ENCODE measurements at places on chromosomes 5 and 9.

GRCh38 chr9:129752900-129753729, at the start of gene PTGES:
Gene PTGES, minus strand, starts transcription at chr9:129753042. Its CDS starts 30 bp downstream, at chr9:129753012.
- DNase-seq: peak; percentile 7

DNA sequence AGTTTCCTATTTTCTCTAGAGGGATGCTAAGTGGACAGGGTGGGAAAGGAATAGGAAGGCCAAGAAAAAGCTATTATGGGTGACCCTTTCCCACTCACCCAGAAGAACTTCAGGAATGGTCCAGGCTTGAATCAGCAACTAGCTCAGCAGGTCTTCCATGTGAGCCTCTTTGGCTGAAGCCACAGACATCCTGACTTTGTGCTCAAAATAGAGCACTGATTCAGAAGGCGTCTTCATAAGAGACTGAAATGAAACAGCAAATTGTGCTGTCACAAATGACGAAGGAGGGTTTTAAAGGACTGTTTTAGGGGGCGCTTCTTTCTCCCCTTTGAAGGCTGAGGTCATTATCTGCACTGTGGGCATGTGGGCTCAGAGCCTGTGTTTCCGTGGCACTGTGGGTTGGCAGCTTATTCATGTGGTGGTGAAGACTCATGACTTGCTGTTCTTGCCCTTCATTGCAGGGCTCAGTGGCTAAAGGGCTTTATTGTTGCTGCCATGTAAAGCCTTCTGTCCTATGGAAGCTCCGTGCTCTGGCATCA, 65.8 kb upstream of the NFIL3 start:
- DNase-seq: no peak

- no peak for DNase-seq
These were observed 161.4 kb downstream of the SLIT3 start for GRCh38 chr5:169139480-169140050.

GRCh38 chr5:66933066-66933465, 263.5 kb downstream of the CD180 start:
- no peak for DNase-seq

- DNase-seq: no peak
These were observed 5.8 kb downstream of the CEP72 start for GRCh38 chr5:617896-618295.

- DNase-seq: no peak
These were observed 51.5 kb upstream of the NKD2 start for GRCh38 chr5:956941-957747.

- DNase-seq: no peak
These were observed 60.6 kb upstream of the AFAP1L1 start for GRCh38 chr5:149210968-149211490.

DNA sequence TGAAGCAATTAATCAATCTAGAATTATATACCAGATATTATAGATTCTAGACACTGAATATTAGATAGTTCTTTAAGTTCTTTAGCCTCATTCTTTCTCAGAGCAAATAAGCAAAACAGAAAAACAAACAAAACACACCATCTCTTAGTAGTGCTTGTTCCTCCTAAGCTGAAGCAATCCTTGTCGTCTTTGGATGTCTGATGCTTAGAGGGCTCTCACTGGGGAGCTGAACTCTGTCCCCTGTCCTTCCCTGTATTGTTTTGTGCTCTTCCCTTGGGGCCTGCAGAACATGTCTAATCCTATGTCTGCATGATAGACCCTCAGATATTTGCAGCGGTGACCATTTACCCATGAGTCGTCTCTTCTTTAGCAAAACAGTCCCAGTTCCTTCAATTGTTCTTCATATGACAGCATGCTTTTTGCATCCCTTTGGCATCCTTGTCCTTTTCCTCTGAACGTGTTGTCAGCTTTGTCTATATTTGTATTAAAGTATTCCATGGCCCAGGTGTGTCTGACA, 114.3 kb downstream of the ARHGEF28 start:
- no peak for DNase-seq

DNA sequence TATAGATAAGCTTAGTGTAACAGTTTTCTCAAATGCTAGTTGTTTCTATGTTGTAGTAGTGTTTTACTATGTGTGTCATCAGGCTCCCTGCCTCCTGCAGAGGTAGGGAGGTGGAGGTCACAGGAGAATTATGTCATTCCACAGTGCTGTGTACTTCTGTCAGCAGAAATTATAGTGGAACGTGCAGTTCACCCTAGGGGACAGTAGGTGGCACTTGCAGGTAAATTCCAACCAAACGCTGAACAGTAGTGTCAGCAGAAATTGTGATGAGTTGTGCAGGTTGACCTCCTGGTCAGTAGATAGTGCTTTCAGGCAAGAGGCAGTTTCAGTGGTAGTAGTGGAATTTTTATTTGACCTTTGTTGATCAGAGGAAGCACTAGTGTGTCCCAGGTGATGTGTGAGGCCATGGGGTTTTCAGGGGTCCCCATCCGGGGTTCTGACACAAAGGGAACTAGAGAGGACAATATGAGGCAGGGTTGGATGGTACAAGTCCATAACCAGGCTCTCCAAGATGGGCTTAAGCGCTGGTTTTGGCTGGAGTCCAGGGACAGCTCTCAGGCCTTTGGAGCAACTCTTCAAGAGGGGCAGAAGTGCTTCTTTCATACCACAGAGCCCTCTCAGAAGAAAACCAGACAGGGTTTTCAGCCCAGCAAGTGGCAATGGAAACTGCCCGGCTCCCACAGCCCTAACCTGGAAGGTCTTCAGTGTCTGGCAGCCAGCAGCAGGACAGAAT, 402.9 kb downstream of the CYLC2 start:
- no peak for DNase-seq

- DNase-seq: no peak
These were observed 1.2 kb upstream of the NSD1 start for GRCh38 chr5:177132136-177133095.

DNA sequence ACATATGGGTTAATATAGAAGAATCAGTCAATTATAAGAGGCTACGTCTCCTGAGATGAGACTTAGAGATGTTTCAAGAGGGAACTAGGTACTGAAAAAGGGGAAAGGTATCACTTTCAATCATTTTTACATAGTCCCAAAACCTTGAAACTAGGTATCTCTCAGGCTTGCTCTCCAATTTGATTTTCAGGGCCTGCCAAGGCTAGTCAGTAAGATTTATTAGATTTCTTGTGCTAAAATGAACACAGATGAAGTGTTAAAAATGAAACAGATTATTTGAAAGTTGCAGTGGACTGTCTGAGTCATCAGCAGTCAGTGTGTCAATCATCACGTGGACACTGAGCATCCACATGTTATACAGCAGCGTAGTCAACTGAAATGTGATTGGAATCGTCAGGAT, 591.1 kb downstream of the DTWD2 start:
- no peak for DNase-seq

DNA sequence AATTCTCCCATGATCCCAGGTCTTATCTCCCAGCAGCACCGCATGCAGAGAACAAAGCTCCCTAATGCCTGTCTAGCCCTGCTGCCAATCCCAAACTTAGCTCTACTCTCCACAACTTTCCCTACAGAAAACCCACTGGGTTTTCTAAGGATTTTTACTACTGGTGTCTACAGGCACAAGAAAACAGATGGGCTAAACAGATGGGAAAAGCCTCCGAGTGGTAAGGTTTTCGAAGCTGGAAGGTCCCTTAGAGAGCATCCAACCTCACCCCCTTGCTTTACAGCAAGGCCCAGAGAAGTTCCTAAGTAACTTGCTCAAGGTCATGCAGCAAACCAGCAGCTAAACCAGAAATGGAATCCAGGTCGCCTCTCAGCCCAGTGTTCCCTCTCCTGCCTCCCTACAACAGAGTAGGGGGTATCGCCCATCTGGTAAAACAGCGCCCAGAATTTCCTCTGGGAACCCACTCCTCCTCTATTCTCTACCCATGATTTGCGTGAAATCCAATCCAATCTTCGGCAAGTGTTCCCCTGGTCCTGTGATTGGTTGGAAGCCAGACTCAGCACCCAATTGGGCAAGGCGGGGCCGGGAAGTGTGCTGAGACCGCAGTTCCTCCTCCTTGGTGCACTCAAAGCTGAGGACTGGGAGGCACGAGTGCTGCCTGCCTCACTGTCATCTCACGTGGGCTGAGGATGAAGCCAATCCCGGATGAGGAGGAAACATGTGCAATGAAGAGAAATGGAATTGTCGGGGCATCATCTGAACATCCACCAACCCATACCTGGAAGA, 20.8 kb downstream of the CPLX2 start:
- no peak for DNase-seq

GRCh38 chr5:139808481-139809330, 13.1 kb downstream of the PSD2 start:
- peak; percentile 5 for DNase-seq

GRCh38 chr5:131581702-131582101, 53.3 kb downstream of the RAPGEF6 start:
- no peak for DNase-seq

DNA sequence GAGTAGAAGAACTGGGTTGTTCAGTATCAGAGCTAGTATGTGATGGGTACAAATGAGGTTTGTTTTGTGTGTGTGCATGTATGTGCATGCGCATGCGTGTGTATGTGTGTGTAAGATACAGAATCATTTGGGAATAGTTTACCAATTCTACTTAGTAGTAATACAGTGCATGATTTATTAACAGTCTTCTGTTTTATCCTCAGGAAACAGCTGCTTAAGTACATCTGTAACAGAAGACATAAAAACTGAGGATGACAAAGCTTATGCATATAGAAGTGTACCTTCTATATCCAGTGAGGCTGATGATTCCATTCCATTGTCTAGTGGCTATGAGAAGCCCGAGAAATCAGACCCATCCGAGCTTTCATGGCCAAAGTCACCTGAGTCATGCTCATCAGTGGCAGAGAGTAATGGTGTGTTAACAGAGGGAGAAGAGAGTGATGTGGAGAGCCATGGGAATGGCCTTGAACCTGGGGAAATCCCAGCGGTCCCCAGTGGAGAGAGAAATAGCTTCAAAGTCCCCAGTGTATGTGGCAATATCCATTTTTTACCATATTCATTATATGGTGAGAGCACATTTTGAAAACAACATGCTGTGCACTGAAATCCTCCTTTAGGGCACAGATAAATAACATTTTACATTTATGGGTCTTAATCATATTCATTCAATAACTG, 228.5 kb downstream of the KDM4C start:
- no peak for DNase-seq

DNA sequence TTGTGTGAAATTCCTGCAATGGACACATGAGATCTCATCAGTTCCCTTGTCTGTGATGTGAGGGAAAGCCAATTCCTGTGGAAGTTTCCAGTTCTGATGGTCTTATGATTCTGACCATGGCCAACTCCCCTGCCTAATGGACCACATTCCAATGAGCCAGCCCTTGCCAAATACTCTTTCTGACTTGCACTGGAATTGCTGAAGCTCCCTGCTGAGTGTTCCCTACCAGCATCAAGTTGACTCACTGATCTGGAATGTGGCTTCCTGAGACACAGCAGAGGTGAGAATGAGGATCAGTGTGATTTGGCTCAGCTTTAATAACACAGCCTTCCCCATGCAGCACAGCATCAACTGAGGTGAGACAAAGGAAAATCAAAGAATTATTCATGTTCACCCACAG, 427.8 kb downstream of the KDM4C start:
- DNase-seq: no peak

DNA sequence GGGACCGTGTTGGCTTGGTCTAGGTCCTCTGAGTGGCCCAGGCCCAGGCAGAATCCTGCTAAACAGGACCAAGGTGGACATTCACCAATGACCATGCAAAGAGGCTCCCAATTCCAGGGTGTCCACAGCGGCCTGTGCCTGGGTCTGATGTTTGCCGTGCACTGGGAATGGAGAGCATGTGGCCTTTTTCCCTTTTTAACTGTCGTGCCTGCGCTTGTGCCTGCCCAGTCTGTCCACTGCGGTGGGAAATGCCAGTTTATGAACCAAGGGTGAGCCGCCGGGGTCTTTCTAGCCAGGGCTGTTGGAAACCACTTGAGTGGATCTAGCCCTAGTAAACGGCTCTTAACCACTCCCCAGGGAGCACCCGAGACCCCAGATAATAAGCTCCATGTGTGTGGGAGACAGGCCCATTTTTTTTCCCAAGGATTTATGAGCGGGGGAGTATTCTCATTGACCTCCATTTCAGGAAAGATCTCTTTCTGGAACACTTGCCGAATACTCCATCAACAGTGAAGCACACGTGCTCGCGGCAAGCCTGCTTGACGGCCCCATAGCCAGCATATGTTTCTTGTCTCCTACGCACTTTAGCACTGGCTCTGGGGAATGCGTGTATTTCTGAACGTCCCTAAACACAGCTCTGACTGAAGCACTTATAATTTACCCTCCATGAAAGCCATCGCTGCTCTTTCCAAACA, 93.2 kb upstream of the PHYKPL start:
- DNase-seq: no peak

GRCh38 chr5:151016700-151017099, 3.7 kb upstream of the GPX3 start:
- no peak for DNase-seq

GRCh38 chr5:88142636-88142885, 126.1 kb downstream of the TMEM161B start:
- DNase-seq: no peak

- no peak for DNase-seq
These were observed 146.6 kb downstream of the SLC24A2 start for GRCh38 chr9:19642256-19642655.

DNA sequence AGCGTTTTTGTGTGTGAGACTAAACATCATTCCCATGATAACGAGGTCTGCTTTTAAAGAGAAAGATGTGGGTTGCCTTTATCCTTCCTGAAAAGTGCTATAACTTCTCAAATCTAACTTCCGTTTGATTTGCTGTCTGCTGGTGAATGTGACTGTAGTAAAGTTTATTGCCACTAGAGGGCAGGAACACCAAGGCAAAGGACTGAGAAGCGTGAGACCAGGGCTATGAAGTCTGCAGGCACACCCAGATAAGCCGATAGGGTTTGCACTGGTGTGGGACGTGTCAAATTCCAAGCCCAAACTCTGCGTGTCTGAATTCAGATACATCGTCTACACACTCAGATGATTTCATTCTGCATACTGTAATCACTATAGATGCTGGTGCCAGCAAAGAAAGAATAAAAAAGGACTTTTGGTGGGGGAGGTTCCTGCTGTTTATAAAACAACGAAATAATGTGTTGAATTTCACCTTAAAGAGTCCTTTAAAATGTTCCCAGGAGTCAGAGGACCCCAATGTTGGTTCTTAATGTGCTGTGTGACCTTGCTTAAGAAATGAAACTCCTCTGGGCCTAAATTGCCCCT, 87.2 kb downstream of the PTTG1 start:
- DNase-seq: peak; percentile 29

DNA sequence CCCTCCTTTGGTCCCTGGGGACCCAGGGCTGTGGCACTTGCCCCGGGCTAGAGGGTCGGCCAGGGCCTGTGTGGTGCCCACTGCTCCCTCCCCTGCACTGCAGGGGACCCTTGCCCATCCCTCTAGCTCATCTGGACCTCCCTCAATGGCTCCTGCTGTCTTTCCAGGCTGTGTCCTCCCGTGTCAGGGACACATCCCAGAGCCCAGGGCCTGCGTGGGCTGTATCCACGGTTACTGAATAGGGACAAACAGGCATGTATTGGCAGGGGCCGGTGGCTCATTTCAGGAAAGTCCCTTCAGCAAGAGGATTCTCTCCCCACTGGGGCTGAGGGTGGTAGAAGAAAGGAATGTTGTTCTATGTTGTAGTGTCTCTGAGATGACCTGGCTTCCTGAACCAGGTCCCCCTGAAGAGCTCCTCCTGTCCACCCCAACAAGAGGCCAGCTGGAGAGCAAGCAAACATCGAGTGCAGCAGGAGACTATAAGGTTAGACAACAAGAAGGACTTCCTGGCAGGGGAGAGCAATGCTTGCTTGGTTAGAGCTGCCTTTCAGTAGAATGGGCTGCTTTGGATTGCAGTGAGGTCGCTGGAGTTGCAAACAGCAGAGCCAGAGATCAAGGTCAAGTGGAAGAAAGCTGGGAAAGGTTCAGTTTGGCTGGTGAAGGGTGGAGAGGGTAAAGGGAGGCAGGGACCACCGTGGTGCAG, 1.0 kb upstream of the CRB2 start:
- no peak for DNase-seq
